ENCODE measurements at places on chromosomes 7 and 10.

DNA sequence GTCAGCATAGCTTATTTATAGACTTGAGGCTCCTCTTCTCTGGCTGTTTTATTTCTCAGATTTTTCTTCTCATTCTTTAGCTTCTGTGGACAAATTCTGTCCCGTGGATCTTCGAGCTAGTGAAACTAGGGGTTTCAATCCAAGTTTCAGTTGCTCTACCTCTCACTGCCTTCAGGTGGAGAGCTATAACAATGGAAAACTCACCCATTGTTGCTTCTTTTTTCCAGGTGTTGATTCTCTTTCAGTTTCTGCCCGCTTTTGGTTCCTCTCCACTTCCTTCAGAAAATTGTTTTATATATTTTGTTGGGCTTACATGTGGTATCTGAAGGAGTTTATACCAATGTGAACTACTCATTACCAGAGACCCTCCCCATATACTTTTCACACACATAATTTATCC, 266.1 kb downstream of the TCF7L2 start:
- DNase-seq = no peak

- no peak for DNase-seq
These were observed 62.1 kb downstream of the ZWINT start for GRCh38 chr10:56298941-56299340.

- DNase-seq = no peak
These were observed 62.0 kb downstream of the AMZ1 start for GRCh38 chr7:2750004-2750407.

DNA sequence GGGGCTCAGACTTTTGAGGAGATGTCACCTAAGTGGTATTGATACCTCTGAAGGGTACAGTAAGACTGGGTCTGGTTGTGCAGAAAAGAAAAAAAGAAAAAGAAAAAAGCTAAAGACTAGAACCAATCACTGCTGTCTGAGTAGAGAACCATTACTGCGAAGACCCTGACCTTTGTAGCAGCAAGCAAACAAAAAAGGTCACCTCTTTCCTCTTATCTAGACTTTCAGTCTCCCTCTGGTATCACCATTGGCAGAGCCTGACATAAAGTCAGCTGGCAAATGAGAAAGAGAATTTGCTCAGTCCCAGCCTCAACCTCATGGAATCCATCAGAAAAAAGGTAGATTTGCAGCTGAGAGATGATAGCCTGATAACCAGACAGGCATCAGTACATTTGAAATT, 2.6 kb upstream of the DNTT start:
- DNase-seq = no peak

GRCh38 chr10:15196021-15196834, 27.7 kb upstream of the NMT2 start:
- DNase-seq = no peak

- no peak for DNase-seq
These were observed 90.2 kb upstream of the AGK start for GRCh38 chr7:141460781-141461715.

- no peak for DNase-seq
These were observed 5.7 kb downstream of the UPK3B start for GRCh38 chr7:76515999-76516443.
